ENCODE measurements at places on chromosomes 13 and 19.
A peak's percentile ranks its signal among the peaks of the same experiment; 100 is the strongest.

- DNase-seq, result peak; percentile 61
Measured at GRCh38 chr13:49298903-49299605, 51.3 kb downstream of the CDADC1 start.

DNA sequence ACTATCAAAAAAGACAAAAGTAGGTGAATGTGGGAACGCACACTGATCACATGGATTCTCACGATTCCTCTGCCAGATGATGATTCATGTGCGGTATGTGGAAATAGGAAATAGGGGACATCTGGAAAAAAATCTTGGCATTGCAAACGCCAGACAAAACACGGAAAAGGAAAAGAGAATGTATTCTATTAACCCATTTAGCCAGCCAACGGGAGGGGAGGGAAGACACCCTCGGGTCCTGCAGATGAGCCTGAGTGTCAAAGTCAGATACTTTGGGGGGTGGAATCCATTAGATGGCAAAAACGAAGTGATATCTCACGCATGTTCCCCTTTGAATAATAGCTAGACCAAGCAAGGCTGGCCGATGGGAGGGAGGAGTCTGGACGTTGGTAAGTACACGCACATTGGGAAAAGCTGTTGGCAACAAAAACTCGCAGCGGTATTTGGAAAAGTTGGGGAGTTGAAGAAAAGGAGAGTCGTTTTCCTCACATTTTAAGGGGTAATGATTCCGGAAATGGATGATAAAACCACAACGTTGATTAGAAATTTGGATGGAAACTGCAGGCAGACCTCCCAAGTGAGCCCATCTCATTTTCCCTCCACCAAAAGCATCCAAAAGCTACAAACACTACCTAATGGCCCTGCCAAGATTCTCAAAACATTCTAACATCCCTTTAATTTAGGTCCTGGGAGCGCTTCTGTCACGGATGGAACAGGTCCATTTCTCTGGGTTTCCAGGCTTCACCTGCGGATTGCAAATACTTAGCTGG lies 73.6 kb downstream of the COL4A1 start:
- DNase-seq, result no peak

- DNase-seq, result no peak
Measured at GRCh38 chr13:40692946-40693345, 26.5 kb upstream of the FOXO1 start.

DNA sequence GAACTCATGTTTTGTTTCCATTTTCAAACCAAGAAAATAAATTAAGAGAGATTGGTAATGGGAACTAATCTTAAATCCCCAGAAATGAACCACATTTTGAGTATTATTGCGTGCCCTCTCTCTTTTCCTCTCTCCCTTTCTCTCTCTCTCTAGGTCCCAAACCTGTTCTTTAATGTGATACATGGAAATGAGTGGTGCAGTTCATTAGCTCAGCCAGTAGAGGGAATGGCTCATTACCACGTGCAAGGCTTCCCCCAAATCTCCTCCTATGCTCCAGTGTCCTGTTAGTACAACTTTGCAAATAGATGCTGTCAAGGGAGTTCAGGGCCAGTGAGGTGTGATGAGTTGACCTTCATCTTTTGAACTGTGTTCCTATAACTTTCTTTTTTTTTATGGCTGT lies 178.4 kb downstream of the FGF9 start:
- DNase-seq, result no peak

DNA sequence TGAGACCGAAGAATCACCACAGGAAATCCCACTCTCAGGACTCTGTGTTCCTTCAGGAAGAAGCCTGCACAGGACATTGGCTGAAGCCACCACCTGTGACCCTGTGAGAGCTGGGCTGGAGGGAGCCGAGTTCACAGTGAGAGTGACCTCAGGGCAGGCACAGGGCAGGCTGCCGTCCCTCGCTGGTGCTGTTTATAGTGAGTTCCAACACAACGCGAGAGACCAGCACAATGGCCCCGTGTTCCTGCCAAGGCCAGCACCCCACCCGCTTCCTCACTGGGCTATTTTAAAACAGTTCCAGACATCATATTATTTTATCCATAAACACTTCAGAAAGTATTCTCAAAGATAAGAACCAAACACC lies 18.4 kb upstream of the GAS6 start:
- no peak for DNase-seq

DNA sequence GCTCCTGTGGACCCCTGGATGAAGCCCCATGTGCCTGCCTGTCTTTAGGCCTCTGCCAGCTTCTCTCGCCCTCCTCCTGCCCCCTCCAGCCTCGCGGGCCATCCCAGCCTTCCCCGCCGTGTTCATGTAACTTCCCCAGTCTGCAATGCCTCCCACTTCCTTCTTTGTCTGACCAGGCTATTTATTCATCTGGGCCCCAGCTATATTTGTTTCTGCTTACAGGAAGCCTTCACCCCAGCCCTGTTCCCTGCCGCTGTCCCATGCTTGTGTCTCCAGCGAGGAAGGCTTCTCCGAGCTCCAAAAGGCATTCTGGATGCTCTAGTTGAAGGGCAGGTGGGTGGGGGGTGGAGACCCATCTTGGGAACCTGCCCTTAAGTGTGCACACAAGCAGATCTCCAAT lies 7.9 kb upstream of the C3 start:
- DNase-seq, result peak; percentile 62

GRCh38 chr13:29567411-29567810 lies 28.1 kb downstream of the SLC7A1 start:
- DNase-seq, result no peak

DNA sequence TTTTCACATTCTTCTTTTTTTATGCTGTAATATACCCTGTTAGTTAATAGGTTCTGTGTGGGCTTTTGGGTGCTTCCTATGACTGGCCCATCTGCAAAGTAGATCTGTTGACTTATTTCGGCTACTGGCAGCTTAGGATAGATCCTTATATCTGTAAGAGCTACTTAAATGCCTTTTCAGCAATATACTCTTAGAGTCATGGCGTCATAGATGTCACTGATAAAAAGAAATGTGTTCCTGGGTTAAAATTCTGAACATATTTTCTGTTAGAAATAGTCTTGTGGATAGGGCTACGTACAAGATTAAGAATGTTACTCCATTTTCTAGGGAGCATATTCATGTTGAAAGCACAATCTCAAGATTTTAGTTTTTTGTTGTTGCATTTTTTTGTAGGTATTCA lies 4.7 kb downstream of the AKAP11 start:
- no peak for DNase-seq

GRCh38 chr19:6061376-6062130 lies 48.7 kb downstream of the RFX2 start:
- DNase-seq, result no peak

DNA sequence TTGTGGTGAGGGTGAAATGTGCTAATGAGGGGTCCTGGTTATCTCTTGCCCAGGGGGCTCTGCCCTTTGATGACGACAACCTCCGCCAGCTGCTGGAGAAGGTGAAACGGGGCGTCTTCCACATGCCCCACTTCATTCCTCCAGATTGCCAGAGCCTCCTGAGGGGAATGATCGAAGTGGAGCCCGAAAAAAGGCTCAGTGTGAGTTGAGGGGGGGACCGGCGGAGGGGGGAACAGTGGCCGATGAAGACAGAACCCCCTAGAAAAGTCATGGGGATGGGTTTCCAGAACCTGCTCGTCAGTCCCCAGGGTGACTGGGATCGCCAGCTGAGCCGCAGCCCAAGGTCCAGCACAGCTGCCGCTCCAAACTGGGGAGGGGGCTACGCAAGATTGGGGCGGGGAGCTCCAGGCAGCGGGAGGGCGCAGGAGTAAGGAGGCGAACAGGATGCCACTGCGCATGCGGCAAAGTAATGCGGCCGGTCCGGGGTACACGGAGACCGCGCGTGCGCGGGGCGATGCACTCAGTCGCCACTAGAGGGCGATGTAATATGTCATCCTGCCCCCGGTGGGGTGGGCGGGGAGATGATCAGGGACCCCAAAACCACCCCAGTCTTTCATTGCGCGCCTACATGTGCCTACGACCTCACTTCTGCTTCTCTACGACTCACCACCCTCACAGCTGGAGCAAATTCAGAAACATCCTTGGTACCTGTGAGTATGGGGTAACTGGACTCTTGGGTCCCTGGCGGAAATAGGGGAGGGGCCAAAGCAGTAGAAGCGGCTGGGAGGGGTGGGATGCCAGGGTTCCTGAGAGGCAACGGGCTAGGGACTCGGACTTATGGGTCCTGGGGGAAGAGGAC lies 17.9 kb downstream of the BRSK1 start:
- peak; percentile 77 for DNase-seq

GRCh38 chr13:102726430-102726829 lies 31.6 kb upstream of the METTL21C start:
- DNase-seq, result no peak
